Activated B cell treated with CpG ODN at 0.5 μM for 24 hours (primary cell): ENCODE measurements at places on chromosomes 16 and 17.

- DNase-seq, result no peak
Measured at GRCh38 chr17:6361733-6362132, 73.2 kb downstream of the AIPL1 start.

- DNase-seq, result no peak
Measured at GRCh38 chr16:55273959-55274358, 50.0 kb upstream of the IRX6 start.

DNA sequence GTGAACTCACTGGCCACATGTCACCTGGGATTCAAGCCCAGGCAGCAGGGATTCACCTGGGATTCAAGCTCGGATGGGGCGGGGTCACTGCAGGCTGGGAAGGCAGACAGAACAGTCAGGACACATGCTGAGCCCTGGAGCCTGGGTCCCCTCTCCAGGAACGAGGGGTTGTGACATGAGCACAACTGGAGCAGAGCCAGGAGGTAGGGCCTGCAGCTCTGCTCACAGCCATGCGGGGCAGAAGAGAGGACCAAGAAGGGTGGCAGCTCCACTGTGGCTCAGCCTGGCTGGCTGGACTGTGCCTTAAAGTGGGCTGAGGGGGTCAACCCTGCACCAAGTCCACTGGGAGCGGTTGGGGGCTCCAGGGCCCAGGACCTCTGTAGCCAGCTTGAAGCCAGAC is 150.1 kb downstream of the RAB11FIP4 start:
- DNase-seq, result no peak

- no peak for DNase-seq
Measured at GRCh38 chr16:14329727-14330350, 258.7 kb downstream of the MRTFB start.

DNA sequence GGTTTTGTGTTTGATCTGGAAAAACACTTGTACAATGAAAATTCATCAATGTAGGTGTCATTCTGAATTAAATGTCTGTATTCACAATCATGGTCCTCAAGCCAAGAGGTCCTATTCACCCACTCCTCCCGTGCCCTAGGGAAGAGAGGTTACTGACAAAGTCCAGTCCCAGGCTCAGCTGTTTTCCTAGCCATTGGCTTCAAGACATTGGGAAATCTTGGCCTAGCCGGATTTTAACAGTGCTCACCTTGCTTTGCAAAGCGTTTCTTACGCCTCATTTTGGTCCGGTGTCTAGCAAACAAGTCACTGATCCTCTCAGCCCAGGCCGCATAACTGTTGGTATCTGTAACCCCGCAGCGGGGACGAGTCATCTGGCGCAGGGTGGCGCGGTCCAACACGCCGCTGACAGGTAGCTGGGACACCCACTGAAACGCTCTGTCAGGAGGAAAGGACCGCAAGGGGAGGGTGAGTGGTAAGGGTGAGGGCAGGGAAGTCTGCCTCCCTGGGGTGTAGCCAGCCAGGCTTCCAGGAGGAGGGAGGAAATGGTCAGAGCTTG is 16.7 kb downstream of the MMP28 start:
- DNase-seq, result no peak

GRCh38 chr16:67158637-67159600 is 790 bp downstream of the TRADD start:
- DNase-seq, result peak; percentile 78

GRCh38 chr16:81014672-81015071 is 7.7 kb downstream of the CENPN start:
- DNase-seq, result no peak
